GM13976 (cell line): ENCODE measurements at places on chromosomes 12 and 14.

DNA sequence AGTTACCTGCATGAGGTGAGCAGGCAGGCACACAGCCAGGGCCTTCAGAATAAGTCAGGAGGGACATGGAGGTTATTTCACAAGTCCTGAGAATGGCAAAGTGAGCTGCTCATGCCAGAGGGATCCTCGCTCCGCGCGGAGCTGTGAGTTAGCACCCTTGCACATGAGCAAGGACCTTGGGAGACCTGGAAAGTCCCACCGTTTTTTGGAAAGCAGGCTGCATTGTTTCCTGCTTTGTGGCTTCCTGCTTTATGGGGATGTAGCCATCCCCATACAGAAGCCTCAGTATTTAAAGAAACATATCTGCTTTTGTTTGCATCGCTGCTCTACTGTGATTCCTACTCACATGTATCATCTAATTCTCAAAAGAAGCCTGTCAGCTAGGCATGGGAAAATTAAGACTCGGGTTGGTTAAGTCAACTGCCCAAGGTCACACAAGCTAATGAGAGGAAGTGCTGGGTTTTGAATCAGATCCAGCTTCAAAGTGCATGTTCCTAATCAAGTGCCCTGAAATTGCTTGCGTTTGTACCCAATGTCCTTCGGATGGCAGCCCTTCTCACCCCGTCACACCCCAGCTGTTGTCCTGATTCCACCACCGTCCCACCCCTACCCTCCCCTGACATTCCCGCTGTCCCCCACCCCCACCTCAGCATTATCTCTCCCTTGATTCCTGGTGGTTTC is 106.2 kb downstream of the CRACR2A start:
- no peak for DNase-seq

GRCh38 chr12:131089531-131090273 is 136.0 kb downstream of the ADGRD1 start:
- no peak for DNase-seq

DNA sequence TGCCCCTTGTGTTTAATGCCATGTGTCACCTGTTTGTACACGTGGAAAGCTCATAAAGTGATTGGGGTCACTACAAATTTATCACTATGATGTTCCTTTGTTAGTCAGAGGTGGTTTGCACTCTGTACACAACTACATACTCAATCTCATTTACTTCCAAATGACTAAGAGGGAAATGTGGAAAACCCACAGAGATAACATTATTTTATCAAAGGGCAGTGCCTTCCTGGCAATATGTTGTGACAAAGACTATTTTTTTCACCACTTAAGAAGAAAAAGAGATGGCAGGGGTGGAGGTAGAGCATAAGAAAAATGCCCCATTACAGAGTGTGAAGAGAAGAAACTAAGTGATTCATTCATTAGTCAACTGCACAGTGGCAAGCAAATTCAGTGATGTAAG is 1064.1 kb upstream of the FLRT2 start:
- no peak for DNase-seq

DNA sequence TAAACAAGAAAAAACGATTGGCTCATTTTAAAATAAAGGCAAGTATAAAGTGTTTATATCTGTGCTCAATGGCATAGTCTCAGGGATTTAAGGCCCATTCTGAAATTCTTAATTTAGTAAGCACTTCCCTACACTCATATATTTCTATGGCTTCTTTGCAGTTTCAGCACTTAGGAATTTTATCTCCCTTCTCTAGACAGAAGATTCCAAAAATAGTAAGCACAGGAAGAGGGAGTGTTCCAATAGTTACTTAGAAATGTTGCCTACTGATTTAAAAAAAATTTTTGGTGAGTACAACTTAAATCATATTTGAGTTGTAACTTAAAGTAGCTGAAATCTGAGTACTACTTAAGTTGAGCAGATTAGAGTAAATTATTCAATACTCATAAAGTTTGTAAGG is 19.8 kb downstream of the INSM2 start:
- no peak for DNase-seq

GRCh38 chr12:60863421-60863820 is 1267.6 kb downstream of the SLC16A7 start:
- no peak for DNase-seq

GRCh38 chr12:118334939-118335567 is 37.7 kb downstream of the TAOK3 start:
- no peak for DNase-seq

- no peak for DNase-seq
These were observed 84.6 kb upstream of the CCDC196 start for GRCh38 chr14:66401449-66402095.

DNA sequence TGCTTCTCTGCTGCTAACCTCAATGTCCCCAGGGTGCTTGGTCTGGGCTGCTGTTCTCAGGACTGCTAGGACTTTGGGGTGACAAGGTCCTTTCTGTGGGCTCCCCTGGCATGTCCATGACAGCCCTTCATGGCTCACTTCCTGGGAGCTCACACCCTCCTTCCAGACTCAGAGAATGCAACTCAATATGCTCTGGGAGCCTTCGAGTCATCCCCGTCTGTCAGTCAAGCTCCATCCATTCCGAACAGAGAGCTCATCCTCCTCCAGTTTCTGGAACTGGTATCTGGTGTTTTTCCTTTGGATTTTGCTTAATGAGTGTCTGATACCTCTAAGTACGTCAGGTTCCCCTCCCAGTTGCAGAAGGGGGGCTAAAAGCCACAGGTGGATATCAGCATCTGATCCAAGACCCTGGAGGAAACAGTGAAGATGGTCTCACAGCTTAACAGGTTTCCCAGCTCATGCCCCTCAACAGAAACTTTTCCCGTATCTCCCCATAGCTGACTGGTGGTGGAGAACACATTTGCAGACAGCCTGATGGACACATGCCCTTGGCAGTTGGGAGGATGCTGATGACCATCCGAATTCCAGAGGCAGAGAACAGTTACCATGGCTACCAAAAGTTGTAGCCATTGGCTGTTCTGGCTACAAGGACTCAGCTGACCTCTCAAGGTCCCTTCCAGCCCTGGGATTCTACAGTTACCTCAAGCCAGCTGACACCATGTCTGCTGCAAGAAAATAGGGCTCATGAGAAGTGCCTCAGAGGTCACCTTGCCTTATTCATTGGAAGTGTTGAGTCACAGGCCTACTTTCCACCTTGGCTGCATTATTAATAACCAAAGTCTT is 9.5 kb upstream of the RAB35 start:
- no peak for DNase-seq

DNA sequence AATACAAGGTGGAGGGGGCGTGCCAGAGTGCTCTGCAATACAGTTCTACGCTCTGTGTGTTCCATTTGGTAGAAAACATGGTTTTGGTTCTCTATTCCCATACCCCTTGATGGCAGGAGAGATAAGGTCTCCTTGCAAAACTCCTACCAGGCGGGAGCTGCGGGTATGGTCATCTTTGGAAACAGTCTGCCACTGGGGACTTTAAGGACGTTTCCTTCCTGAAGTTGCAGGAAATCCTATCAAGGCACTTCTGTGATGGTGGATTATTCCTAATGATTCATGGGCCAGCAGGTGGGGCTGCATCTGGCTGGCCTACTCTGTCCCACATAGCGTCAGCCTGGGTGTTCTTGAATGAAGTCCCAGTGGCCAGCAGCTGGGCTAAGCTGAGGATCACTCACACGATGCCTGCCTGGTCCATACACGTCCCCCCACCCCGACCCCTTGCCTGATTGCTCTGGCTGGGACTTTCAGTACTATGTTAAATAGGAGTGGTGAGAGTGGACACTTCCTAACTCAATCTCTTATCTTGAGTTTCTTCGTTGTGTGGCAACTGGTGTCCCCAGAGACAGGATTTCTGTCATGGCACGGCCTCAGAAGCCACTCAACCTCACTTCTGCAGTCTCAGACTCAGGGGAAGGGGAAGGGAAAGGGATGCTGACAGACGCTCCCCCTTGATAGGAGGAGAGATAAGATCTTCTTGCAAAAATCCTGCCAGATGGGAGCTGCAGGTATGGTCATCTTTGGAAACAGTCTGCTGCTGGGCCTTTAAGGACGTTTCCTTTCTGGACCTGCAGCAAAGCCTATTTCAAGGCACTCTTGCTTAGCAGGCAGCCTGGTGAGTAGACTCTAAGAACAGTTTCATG is 61.0 kb upstream of the FKBP4 start:
- DNase-seq = no peak

GRCh38 chr14:92610849-92611271 is 97.3 kb downstream of the RIN3 start:
- no peak for DNase-seq

DNA sequence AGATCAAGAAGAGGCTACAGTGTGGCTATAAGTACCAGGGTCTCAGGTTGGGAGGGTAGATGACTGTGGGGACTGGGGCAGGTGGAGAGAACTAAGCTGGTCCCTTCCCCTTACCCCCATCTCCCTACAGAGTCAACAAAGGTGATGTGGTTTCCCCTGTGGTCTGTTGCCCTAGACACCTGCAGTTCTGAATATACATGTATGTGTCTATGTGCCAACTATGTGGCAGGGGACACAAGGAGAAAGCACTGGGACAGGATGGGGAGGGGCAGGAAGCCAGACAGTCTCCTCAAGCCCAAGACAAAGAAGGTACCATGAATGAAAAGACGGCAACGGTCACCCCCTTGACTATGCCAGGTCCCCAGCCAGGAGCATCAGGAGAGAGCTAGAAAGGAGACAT is 4.5 kb upstream of the HDAC7 start:
- DNase-seq = no peak

- no peak for DNase-seq
These were observed 25.6 kb downstream of the PRKAB1 start for GRCh38 chr12:119693511-119693910.

- DNase-seq = peak; percentile 51
These were observed 605 bp downstream of the ANKRD52 start for GRCh38 chr12:56257491-56258067.

DNA sequence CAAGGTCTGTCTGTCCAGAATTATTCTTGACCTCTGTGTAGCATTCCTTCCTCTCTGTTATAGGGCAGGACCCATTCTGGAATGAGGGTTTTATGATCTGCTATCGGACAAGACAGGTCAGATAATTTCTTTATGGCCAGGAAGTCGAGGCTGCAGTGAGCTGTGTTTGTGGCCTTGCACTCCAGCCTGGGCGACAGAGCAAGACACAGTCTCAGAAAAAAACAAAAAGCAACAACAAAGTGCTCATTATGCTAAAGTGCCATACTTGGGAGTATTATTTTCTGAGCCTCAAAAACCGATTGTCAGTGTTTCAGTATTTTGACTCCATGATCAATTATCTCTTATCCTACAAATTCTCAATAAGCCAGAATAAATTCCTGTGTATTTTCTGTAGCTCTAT is 4.1 kb downstream of the CIPC start:
- no peak for DNase-seq

DNA sequence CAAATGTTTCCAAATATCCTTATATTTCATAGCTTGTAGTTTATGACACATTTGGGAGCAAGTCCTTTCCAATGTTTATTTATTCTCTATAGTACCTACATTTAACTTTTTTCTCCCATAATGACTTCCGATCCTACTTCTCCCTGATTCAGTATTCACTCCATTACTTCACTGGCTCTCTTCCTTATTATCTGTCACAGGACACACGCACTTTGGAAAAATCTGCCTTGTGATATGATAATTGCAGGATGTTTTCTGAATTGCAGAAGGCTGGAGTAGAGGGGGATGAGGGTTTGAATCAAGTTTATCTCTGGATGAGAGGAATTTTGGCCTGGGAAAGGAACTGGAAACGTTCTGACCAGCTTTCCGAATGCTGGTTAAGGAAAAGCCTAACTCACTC is 75.0 kb downstream of the HMGA2 start:
- no peak for DNase-seq
